ENCODE measurements at places on chromosomes 13 and 19.

DNA sequence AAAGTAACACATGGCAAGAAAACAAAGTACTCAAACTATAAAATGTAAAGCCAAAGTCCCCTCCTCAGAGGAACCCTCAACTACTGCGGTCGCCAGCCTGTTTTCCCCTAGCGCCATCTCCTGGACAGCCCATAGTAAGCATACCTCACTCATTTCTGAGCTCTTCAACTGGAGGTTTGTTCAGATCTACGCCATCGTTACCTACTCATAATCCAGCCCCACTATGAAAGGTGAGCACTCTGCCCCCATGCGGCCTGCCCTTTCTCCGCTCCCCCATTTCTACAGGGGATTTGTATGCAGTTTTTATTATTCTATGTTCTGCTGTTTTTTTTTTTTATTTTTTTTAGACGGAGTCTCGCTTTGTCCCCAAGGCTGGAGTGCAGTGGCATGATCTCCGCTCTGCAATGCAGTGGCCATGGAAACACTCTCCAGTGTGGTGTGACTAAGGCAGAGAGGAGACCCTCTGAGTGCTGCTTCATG lies 26.2 kb downstream of the OPA3 start:
- peak; percentile 34 for DNase-seq

DNA sequence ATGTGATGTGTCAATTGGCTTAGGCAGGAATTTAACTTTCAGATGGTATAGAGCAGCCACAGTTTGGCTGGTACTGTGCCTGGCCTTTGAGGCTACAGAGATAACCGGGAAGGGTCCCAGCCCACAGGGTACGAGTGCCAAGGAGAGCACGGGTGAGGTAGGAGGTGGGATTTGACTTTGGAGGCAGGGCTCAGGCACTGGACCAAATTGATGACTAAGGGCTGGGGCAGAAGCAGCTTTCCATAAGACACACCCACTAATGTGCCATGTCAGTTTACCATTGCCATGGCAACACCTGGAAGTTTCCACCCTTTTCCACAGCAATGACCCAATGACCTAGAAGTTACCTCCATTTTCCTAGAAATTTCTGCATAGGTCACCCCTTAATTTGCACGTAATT lies 466.2 kb downstream of the TSHZ3 start:
- no peak for DNase-seq

GRCh38 chr19:11244846-11245589 lies 5.6 kb downstream of the ANGPTL8 start:
- no peak for DNase-seq

DNA sequence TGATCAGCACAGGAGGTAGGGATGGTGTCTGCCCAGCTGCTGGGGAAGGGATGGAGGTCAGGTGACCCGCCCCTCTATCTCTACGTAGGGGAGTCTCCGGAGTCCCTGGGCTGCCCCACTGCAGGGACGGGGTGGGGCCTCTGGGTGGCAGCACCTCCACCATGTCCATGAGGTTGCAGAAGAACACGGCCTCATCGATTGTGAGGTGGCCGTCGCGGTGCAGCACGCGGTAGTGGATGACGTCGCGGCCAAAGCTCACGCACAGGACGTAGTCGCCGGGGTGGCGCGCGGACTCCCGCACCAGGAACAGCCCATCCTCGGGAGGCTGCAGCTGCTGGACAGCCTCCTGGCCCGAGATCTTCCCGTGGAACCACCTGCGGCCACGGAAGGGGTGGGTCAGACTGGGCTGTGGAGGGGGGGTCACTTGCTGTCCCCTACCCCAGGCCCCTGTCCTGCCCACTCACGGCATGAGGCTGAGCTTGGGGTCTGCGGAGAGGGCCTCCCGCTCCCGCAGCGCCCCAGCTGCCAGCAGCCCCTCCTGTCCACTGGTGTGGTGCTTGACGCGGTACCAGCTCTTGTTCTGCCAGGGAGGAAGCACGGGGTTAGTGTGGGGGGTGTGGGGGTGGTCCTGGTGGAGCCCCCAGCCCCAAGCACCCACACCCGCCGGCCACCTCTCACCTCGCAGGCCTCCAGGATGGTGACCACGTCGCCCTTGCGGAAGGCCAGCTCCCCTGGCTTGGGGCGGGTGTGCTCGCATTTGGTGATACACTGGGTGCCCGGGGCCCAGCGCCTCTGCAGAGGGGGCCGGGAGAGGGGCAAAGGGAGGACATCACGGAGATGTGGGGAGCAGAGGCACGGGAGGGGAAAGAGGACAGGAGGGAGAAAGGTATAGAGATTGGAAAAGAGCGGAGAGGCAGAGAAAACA lies 2.3 kb downstream of the MATK start:
- no peak for DNase-seq

DNA sequence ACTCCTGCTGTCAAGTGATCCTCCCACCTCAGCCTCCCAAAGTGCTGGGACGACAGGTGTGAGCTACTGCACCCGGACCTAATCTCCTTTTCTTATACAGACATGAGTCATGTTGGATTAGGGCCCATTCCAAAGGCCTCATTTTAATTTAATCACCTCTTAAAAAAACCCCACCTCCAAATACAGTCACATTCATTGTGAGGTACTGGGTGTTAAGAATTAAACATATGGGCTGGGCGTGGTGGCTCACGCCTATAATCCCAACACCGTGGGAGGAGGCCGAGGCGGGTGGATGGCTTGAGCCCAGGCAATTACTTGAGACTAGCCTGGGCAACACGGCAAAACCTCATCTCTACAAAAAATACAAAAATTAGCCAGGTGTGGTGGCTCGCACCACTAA lies 46.6 kb downstream of the PIN1 start:
- no peak for DNase-seq

Measured in urothelium cell line (cell line).